ENCODE measurements at places on chromosomes 5 and 9.

DNA sequence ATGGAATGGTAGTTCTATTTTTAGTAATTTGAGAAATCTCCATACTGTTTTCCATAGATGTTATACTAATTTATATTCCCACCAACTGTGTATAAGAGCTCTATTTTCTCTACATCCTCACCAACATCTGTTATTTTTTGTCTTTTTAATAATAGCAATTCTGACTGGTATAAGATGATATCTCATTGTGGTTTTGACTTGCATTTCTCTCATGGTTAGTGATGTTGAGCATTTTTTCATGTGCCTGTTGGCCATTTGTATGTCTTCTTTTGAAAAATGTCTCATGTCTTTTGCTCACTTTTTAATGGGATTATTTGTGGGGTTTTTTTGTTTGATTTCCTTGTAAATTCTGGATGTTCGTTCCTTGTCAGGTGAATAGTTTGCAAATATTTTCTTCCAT lies 154.4 kb downstream of the ZSWIM6 start:
- DNase-seq: no peak

DNA sequence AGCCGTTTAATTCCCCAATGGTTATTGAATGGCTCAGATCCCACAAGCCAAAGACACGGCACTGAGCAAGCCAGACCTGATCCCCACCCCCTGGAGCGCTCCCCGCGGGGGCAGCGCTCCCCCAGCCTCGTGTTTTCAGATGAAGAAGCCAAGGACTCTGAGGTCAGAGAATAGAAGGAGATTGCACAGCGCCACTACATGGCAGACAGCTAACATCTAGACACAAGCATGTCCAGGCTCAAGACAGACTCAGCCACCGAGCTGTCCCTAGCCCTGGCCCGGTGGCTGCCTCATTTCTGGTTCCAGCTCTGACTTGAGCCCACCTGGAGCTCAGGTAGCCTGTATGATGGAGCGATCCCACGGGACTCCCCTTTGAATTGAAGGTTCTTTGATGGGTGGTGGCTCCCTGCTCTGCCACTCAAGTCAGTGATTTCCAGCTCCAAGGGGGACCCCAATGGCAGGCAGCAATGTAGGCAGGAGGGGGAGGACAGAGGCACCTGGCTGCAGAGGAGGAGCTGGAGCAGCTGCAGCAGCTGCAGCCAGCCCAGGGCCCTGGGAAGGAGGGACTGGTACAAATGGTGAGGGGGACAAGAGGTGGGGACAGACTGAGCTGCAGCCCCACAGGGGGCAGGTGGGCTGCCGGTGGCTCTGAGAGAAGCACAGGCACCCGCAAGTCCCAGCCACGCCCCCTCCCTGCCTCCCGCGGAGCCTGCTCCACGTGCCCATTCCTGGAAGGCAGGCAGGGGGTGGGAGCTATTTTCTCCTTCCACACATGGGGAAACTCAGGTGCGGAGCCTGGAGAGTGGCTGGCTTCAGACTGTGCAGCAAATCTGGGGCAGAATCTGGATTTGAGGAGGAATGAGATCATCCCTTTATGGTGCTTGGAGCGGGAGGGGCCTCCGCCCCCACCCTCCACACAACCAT lies 40.2 kb downstream of the NTNG2 start:
- no peak for DNase-seq

- DNase-seq: no peak
These were observed 10.5 kb downstream of the LURAP1L start for GRCh38 chr9:12785260-12785770.

GRCh38 chr5:103915081-103915480 lies 352.5 kb upstream of the NUDT12 start:
- no peak for DNase-seq

GRCh38 chr5:152994033-152994680 lies 496.3 kb upstream of the GRIA1 start:
- no peak for DNase-seq

- no peak for DNase-seq
These were observed 17.9 kb upstream of the SPIN1 start for GRCh38 chr9:88370346-88370745.

DNA sequence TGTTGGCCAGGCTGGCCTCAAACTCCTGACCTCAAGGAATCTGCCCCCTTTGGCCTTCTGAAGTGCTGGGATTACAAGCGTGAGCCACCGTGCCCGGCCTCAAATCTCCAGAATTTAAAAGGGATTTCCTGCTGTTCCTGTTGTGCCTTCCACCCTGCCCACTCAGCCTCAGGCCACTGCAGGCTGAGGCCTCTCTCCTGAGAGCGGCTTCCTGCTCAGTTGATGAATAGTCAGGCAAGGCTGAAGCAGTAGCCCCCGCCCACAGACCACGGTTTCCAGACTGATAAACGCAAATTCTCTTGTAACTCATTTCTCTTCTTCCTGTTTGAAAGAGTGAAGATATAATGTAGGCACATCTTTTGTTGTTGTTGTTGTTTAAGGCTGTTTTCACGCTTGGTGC lies 127.0 kb upstream of the PLCXD3 start:
- no peak for DNase-seq

DNA sequence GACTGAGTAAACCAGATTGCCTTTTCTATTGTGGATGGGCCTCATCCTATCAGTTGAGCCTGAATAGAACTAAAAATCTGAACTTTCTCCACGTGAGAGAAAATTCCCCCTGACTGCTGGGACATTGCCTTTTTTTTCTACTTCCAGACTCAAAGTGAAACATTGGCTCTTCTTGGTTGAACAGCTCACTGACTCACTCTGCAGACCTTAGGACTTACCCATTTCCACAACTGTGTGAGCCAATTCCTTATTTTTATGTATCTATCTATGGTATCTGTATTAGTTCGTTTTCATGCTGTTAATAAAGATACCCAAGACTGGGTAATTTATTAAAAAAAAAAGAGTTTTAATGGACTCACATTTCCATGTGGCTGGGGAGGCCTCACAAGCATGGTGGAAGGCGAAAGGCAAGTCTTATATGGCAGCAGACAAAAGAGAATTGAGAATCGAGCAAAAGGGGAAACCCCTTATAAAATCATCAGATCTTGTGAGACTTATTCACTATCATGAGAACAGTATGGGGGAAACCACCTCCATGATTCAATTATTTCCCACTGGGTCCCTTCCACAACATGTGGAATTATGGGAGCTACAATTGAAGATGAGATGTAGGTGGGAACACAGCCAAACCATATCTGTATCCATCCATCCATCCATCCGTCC lies 306.7 kb upstream of the SLC24A2 start:
- DNase-seq: no peak

- DNase-seq: no peak
These were observed 12.0 kb upstream of the AJM1 start for GRCh38 chr9:136829981-136830885.

DNA sequence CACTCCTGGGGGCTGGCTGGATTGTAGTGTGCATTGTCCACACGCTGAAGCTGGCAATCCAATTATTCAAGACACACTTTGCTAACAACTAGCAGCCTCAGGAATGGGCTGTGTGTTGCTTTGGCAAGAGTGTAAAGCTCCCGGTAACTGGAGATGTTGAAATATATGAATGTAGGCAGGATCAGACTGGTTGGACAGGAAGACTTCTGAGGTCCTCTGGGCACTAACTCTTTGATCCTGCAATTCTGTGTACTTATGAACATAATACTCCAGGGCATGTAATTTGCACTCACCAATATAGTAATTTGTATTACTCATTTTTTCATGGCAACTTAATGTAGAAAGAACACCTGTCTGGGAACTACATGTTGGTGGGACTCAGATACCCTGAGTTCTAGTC lies 106.7 kb upstream of the SLC28A3 start:
- no peak for DNase-seq

- no peak for DNase-seq
These were observed 22.7 kb downstream of the CSF1R start for GRCh38 chr5:150063638-150064037.

GRCh38 chr5:81718300-81718699 lies 32.6 kb downstream of the SSBP2 start:
- DNase-seq: no peak

GRCh38 chr5:35803191-35803651 lies 53.5 kb upstream of the IL7R start:
- no peak for DNase-seq

GRCh38 chr9:124045076-124045829 lies 33.7 kb downstream of the LHX2 start:
- DNase-seq: no peak

DNA sequence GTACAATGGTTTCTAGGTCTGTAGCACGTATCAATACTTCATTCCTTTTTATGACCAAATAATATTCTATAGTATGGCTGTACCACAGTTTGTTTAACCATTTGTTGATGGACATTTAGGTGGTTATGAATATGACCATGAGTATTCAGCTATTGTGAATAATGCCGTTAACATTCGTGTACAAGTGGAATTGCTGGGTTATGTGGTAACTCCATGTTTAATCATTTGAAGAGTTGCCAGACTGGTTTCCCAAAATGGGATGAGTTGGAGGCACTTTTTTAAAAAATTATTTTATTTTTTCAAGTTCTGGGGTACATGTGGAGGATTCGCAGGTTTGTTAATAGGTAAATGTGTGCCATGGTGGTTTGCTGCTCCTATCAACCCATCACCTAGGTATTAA lies 4.6 kb downstream of the SNX2 start:
- no peak for DNase-seq

All from activated CD8-positive, alpha-beta memory T cell treated with anti-CD3 and anti-CD28 coated beads for 1 hour (primary cell).